Stimulated activated naive CD8-positive, alpha-beta T cell treated with anti-CD3 and anti-CD28 coated beads, Interleukin-15, Interleukin-2, amounts not matched to agents 100 U/mL and 50 U/mL, for 24 hours (primary cell): ENCODE measurements at places on chromosomes 5 and 9.

DNA sequence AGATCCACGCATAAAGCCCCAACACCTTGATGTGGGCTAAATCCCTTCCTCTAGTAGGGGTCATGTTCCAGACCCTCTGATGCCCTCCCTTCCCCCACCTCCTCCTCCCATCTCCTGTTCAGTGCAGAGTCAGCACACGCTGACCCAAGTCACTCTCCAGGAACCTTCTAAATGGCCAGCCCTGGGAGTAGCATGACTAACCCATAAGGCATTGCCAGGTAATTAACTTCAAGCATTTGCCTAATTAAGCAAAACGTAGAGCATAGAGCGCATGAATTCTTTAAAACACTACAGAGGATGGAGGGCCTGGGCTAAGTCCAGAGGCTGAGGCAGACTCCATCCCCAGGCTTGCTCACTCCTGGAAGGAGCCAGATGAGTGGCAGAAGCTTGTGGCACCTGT is 276.3 kb upstream of the MSX2 start:
- no peak for DNase-seq

DNA sequence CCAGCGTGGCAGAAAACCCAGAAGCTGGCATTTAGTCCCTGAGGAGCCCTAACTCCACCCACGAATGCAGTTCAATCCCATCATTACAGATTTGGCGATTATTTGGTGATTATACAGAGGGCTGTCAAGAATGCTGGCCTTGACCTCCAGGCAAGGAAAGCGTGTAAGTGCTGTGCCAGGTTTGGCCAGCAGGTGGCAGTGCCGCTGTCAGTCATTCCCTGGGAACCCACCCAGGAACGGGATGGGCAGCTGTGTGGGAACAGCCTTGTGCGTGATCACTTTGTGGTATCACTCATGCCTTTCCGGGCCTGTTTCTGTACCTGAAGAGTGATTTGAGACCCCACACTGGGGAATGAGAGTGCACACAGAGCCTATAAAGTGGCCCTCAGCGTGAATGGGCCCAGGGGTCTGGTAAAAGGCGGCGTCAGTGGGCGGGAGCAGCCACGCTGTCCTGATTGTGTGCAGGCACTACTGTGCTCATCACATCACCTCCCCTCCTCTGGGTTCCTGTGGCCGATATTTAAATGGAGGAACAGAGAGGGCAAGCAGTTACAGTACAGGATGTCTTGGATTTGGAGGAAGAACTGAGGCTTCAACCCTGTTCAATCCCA is 215.6 kb downstream of the ROR2 start:
- DNase-seq = peak; percentile 77

- no peak for DNase-seq
Observed at GRCh38 chr5:6745706-6746222, 32.5 kb downstream of the TENT4A start.

DNA sequence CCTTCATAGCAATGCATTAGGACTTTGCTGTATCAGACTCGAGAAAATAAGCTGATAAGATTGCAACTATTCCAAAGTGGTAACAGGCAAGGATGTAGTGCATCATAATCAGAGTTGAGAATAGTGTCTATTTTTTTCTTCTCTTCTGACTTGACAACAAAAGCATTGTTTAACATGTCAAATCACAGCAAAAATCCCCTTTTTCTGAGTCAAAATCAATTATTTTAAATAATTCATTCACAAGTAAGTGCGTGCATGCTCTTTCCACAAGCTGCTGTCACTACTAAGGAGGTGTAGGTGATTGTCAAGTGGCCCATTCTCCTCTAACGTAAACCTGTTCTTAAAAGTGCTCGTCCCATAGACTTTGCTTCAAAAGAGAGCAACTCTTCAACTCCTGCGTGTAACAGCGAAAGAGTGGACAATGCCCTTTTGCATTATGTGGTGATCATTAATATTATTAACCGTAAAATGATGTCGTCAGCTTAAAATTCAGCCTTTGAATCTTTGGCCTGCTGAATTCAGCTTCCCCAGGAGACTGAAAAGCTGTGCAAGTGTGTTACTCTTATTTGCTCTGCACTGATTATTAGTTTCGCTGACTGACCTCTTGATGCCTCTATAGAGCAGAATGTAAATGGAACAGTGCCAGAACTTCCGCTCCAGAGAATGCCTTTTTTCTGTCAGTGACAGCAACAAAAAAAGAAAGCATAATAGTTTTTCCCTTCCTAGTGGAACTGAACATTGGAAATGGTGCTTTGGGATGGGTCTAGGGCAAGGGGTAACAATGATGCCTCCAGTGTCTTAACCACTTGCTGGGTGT is 680.8 kb upstream of the SEMA6A start:
- no peak for DNase-seq

DNA sequence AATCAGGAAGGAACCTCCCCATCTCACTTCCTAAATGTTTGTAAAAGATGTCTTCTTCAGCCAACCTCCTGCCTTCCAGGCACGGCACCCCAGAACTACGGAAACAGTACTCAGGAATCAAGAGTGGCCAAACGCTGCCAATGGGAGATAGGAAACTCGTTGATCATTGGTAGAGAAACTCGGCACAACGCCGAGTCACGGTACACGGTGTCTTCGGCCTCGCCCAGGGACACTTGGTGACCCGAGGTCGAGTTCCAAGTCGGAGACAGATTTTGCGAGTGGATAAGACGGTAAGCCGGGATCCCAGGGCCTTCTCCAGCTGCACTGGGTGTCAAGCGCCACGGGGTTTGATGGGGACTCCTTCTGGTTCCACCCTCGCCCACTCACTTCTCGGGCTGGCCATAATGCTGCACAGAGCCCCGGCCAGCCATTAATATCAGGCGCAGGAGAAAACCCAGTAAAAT is 343 bp downstream of the KIAA0825 start:
- no peak for DNase-seq

DNA sequence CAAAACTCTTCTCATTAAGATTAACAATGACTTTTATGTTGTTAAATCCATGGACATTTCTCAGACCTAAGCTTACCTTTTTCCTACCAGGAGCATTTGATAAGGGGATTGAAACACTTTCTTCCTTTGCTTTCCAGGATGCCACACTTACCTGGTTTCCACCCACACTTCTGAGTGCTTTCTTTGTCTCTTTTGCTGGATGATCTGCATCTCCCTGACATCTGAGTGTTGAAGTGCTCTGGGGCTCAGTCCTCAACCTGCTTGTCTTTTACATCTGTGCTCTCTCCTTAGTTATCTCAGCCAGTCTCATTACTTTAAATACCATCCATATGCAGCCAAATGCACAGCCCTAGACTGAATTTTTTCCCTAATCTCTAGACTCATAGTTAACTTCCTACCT is 22.9 kb upstream of the GRIA1 start:
- no peak for DNase-seq

DNA sequence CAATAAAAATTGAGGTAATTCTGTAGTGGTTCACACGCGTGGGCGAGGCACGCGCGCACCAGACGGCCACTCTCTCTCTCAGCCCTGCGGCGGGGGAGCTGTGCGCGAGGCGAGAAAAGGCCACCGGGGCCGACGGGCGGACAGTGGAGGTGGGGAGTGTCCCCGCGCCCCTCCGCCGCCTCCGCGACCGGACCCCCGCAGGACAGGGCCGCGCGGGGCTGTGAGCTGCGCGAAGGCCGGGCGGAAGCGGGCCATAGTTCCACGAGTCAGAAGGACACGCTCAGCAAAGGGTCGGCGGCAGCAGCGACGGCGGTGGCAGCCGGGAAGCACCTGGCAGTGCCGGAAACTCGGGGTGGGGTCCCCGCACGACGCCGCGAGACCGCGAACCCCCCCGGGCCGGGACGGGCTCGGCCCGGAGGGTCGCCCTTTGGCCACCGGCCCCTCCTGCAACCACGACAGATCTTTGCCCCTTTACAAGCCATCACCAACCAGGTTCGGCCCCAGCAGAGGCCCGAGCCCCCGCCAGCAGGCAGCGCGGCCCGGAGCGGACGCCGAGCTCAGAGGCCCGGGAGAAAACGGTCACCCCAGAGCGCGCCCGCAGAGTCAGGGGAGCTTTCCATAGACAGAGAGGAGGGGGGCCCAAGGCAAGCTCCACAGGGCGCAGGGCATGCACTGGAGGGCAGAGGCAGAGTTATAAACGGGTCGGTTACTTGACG is 60.9 kb downstream of the ZNF354C start:
- no peak for DNase-seq
